ENCODE measurements at places on chromosomes 1 and 21. TPM values are rescaled to one million over a fixed set of nuclear protein-coding genes. Genes with fewer than 3 reads are reported as not detected.

RAB4A gene
- total RNA-seq, result 19.3 TPM

KIFAP3 gene
- total RNA-seq, result 22.0 TPM

CD1D gene
- not detected for total RNA-seq

LCE1C gene
- total RNA-seq, result not detected

KIAA0040 gene
- total RNA-seq, result 34.4 TPM

ESRRG gene
- total RNA-seq, result not detected

FUBP1 gene
- 239 TPM for total RNA-seq

HJV gene
- total RNA-seq, result not detected

SHE gene
- 77.0 TPM for total RNA-seq

IL22RA1 gene
- not detected for total RNA-seq

CDC7 gene
- total RNA-seq, result 16.6 TPM

NMNAT2 gene
- total RNA-seq, result 0.72 TPM

PRAMEF6 gene
- total RNA-seq, result not detected

RGS2 gene
- 10.1 TPM for total RNA-seq

LCE3E gene
- total RNA-seq, result not detected

INKA2 gene
- 5.0 TPM for total RNA-seq

FMO1 gene
- not detected for total RNA-seq

KCNJ9 gene
- not detected for total RNA-seq

C1QC gene
- total RNA-seq, result not detected

TIE1 gene
- 472 TPM for total RNA-seq

FCRL6 gene
- total RNA-seq, result not detected

S100B gene
- total RNA-seq, result not detected

CDA gene
- 2.0 TPM for total RNA-seq

C1QTNF12 gene
- total RNA-seq, result 1.1 TPM

DNASE2B gene
- total RNA-seq, result not detected

TNNT2 gene
- total RNA-seq, result 0.07 TPM

RNU1-2 gene
- under 0.01 TPM for total RNA-seq

PKP1 gene
- total RNA-seq, result not detected

SLAMF6 gene
- not detected for total RNA-seq

KRTAP21-2 gene
- total RNA-seq, result not detected

SLC35F3 gene
- not detected for total RNA-seq

TSPAN1 gene
- 0.80 TPM for total RNA-seq

SGIP1 gene
- total RNA-seq, result 22.3 TPM

TAS1R1 gene
- not detected for total RNA-seq

ZNF593OS gene
- total RNA-seq, result not detected

TAS1R3 gene
- total RNA-seq, result 0.22 TPM

NBPF26 gene
- total RNA-seq, result 13.2 TPM

VAV3 gene
- total RNA-seq, result 2.8 TPM

TSPEAR gene
- not detected for total RNA-seq

RSPH1 gene
- total RNA-seq, result not detected

HAO2 gene
- total RNA-seq, result not detected

HYI gene
- total RNA-seq, result 74.1 TPM

PDC gene
- total RNA-seq, result not detected

SFN gene
- total RNA-seq, result not detected
